Renal cortical epithelial cell (primary cell): ENCODE measurements at places on chromosomes 5 and 9. TPM values are rescaled to one million over a fixed set of nuclear protein-coding genes. Genes with fewer than 3 reads are reported as not detected.

Gene INSL6
- total RNA-seq, result not detected in 2 replicates

Gene LPAR1
- 9.4 and 16.4 TPM in 2 replicates for total RNA-seq

Gene PLAC8L1
- total RNA-seq, result not detected in 2 replicates

Gene PFN3
- not detected in 2 replicates for total RNA-seq

DNA sequence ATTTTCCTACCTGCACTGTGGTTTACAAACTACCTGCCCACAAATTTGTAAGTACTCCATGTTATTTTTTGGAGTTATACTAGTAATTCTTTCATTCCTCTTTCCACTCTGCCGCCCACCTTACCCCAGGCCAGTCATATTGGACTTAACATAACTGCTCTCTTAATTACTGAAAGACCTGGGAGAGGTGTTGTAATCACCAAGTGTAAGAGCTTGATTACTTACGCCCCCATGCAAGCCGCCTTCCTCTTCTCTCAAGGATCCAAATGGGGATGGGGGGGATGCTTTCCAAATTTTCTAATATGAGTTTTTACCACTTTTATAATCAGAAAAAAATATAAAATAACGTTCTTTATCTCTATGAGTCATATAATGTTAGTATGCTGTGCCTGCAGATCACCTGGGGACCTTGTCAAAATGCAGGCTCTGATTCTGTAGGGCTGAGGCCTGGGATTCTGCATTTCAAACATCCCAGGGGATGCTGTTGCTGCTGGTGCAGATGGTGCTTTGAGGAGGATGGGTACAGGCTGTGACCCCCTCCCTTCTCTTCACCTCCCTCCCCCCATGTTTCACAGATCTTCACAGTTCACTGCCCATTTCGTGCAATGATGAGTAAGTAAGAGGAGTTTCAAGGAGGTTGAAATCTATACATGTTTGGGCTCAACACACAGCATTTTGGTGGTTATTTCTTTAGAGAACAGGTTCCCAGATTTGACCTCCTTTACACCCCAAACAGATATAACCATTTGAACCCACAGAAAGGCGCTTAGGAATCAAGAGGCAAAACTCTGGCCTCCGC is 87.3 kb downstream of the SEC61B start:
- DNase-seq, result no peak

DNA sequence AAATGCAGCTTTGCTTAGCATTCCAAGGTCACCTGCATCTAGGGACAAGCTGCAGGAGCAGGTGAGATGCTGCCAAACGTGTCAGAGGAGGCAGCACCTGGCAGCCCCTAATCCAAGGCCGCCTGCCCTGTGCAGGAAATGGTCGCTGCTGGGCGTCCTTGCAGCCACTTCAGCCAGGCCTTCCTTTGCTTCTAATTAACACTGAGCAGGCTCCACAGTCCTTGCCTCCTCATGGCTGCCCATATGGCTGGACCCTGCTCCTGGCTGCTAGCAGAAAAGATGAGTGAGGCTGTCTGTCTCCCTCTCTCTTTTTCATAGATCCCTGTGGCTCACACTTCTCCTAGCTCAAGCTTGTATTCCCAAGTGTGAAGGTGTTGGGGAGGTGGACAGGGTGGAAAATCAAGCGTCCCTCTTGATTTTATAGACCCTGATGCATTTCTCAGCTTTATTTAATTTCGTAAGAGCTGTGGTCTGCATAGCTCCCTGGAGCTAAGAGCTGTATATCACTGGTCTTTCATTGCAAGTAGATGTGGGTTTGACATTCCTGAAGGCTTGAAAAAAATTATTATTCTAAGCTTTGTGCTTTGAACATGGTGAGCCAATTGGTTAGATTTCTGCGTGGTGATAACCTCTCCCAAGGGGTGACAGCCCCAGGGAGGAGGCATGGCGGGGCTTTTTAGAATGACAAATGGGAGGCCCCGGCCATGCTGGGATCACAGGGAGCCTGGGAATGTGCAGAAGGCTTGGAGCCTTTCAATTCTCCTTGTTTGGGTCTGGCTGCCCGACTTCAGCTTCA is 193.8 kb downstream of the SLIT3 start:
- peak; percentile 3 for DNase-seq

DNA sequence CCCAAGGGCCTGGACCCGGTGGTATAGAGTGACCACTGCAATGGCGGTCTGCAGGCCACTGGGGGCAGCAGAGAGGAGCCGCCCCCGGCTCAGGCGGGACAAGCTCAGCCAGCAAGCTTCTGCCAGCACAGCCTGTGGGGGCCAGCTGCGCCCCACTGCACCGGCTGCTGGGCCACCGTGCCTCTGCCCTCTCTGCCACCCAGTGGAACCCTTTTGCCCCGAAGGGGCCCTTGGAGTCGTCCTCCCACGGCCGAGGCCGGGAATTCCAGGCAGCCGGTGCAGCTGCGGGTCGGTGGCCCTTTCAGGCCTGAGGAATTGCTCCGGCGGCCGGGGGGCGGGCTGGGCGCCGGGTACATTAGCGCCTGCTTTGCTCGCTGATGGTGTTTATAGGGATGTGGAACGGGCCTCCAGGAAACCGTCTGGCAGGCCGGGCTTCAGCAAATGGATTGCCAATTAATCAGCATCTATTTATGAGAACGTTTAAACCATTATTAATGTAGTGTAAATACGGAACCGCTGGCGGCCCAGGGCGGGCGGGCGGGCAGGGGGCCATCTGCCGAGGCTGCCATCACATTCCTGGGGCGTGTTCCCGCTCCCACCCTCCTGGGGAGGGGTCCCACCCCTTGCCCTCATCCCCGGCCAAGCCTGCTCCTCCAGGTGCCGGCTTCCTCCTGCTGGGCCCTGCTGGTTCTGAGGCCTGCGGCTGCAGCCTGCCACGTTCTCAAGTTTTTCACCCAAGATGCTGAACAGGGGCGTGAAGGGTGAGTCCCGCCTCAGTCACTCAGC is 127.4 kb downstream of the BARX1 start:
- DNase-seq, result peak; percentile 11

GRCh38 chr5:131514316-131515283 is 120.4 kb downstream of the RAPGEF6 start:
- DNase-seq, result no peak

DNA sequence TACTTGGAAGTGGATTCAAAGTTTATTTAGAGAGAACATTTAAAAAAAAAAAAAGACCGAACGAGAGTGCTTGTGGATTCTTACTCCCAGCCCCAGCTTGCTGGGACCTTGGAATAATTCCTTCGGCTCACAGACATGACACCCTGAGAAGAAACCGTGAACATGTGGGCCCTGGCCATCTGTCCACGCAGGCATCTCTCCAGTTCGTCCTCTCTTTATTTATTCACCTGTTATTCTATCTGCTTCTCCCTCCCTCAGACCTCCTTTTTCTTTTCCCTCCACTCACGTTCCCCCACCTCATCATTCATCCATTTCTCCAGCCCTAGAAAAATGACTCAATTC is 93.7 kb upstream of the PHYKPL start:
- no peak for DNase-seq

- no peak for DNase-seq
These were observed 9.0 kb upstream of the SUSD3 start for GRCh38 chr9:93049491-93049890.

DNA sequence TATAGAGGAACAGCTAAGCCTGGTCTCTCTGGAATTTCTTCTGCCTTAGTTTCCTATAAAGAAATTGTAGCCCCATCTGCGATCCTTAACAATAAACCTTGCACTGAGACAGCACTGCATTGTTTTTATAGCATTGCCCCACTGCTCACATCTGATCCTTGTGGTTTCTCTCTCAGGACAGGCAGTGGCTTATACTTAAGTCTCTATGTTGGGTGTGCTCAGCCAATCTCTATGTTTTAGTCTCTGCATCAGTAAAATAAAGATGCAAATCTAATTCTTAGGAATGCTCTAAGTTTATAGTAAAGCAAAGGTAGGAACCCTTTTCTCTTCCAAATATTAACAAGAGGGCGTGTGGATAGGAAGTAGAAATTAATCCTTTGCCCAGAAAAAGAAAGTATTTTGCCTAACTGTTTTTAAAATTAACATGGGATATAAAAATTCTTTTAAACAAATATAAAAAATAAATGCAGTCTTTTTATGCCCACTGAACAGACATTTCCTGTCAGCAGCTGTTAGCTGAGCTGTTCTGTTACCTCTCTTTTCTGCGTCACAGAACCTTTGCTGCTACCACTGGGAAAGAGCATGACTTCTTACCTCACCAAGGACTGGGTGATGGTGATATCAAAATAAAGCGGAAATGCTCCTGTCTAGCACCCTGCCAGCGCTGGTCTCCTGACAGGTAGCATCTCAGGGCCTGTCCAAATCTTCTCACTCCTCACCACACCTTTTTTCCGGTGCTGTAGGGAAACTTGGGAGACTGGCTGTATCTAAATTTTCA is 29.5 kb downstream of the MRPS27 start:
- peak; percentile 7 for DNase-seq

GRCh38 chr9:35842020-35842745 is 13.2 kb downstream of the TMEM8B start:
- no peak for DNase-seq

- DNase-seq, result peak; percentile 71
These were observed 71.3 kb downstream of the SH3TC2 start for GRCh38 chr5:148991566-148991965.

DNA sequence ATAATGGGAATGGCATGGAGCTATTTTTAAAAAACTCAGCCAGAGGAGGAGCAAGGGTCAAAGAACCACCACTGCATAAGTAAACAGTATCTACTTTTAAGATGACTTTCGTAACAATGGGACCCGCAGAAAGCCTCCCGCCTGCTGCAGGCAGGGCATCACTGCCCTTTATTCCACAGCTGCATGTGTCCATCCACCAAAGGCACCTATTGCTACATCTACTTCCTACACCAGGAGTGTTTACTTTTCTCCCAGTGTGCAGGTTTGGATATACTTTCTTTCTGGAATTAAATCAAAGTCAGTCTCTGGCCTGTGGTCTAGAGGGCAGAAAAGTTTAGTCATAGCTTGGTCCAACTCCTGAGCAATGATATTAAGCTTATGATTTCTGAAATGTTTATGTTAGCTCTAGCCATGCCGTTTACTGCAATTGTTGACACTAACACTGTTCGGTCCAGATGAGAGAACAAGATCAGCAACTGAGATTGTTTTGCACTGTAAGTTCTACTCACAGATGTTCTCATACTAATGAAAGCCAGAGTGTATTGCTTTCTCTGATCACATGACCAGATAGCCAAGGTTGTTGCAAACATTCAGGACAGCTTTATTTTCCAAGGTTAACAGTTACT is 391.5 kb downstream of the FGF10 start:
- no peak for DNase-seq
